WTC11 (cell line): ENCODE measurements at places on chromosomes 16 and 17.
A peak's percentile ranks its signal among the peaks of the same experiment; 100 is the strongest.

- DNase-seq: peak; percentile 57
Observed at GRCh38 chr17:41521574-41522261, 3.0 kb upstream of the KRT15 start.

GRCh38 chr16:16008666-16009065, 59.2 kb downstream of the ABCC1 start:
- no peak for DNase-seq

DNA sequence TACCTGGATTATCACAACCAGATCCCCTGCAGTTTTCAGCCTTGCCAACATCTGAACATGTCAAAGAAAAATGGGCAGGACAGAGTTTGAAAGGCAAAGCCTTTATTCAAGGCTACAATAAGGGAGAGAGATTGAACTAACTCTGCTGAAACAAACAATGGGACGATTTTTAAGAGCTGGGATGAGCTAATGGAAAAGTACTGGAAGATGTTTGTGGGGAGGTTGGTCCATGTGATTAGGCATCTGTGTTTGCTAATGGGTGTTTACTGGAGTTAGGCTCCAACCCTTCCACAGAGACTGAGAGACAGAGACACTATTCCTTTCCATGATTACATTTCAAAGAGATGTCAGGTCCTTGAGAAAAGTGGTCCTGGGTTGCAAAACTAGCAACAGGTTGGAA, 35.0 kb upstream of the HSBP1 start:
- DNase-seq: no peak

DNA sequence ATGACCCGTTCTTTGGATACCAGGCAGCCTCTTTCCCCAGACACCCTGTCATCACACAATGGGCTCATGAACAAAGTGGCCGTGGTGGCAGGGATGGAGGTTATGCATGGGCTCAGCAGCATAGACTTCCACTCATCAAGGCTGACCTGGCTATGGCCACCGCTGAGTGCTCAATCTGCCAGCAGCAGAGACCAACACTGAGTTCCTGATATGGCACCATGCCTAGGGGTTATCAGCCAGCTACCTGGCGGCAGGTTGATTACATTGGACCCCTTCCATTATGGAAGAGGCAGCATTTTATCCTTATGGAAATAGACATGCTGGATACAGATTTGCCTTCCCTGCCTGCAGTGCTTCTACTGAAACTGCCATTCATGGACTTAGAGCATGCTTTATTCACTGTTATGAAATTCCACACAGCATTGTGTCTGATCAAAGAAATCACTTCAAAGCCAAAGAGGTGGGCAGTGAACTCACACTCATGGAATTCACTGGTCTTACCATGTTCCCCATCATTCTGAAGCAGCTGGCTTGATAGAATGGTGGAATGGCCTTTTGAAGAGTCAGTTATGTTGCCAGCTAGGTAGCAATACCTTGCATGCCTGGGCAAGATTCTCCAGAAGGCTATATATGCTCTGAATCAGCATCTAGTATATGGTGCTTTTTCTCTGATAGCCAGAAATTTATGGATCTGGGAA, 160.6 kb downstream of the PRKCB start:
- DNase-seq: no peak

GRCh38 chr17:59561042-59561441, 4.4 kb upstream of the DHX40 start:
- no peak for DNase-seq

DNA sequence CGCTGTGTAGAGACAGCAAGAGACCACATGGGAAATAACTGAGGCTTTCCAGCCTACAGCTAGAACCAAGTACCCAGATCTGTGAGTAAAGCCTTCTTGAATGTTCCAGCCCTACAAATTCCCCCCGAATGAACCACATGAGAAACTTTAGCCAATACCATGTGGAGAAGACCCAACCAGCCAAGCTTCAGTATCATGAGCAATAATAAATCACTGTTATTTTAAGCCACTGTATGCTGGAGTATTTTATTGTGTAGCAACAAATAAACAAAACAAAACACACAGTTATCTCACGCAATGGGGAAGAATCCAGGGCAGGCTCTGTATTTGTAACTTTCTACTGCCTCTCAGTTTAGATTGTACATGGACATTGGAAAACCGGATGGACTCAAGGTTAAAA, 426.2 kb downstream of the CDH11 start:
- DNase-seq: no peak

DNA sequence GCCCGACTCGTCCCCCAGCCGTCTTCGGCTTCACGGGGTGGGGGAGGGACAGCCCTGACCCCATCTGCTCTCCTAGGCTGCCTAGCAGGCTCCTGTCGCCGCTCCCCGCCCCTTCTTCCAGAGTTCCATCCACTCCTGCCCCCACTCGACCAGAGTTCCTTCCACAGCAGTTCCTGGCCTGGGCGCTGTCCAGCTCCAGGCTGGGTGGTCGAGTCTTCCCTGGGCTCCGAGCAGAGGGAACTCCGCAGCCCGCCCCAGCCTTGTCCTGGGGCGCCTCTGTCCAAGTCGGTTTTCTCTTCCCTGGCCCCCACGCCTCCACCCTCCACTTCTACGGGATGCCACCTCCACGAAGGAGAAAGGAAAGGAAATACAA, 1.4 kb downstream of the PYY start:
- peak; percentile 42 for DNase-seq
